Neuronal stem cell (in vitro differentiated cells): ENCODE measurements at places on chromosomes 16 and 17.

DNA sequence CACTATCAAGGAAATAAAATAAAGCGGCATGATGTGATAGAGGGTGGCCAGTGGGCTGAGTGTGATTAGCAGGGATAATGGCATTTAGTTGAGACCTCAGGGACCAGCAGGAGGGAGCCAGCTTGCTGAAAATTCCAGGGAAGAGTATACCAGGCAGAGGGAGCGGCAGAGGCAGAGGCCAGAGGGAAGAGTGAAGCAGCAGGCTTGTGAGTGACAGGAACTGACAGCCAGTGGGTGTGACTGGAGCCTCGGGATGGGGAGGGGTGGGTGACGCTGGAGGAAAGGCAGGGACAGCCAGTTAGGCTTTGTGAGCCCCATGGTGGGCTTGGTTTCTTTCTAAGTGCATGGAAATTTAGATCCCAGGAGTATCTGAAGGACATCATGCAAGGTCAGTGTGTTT, 209.7 kb upstream of the CACNG3 start:
- H3K27ac ChIP-seq, result no peak overlapping the region
- no peak overlapping the region for H3K4me3 ChIP-seq
- H3K27me3 ChIP-seq, result no peaks in the 10 kb centered on the region
- H3K36me3 ChIP-seq, result no peaks in the 10 kb centered on the region
- no peaks in the 10 kb centered on the region for H3K4me1 ChIP-seq

GRCh38 chr16:66399930-66400329, 27.2 kb upstream of the BEAN1 start:
- no peak overlapping the region for H3K27ac ChIP-seq
- no peaks in the 10 kb centered on the region for H3K36me3 ChIP-seq
- no peak for DNase-seq
- peaks cover 5% of the 10 kb centered on the region for H3K4me1 ChIP-seq
- no peaks in the 10 kb centered on the region for H3K27me3 ChIP-seq

DNA sequence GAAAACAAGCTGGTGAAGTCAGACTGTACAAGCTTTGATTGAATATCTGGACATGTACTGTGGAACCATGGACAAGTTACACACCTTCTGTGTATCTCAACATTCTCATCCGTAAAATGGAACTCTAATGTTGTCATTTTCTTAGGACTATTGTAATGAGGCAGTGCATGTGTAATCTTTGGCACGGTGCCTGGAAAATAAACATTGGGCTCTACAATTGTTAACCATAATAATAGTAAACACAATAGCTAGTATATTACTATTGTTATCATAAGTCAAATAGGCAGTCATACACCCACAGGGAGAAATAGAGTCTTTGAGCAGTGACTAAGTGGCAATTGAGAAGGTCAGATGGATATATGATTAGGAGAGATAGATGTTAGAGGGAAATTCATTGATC, 39.8 kb upstream of the ANKFN1 start:
- no peaks in the 10 kb centered on the region for H3K27me3 ChIP-seq
- H3K27ac ChIP-seq, result no peak overlapping the region
- no peak overlapping the region for H3K4me3 ChIP-seq

DNA sequence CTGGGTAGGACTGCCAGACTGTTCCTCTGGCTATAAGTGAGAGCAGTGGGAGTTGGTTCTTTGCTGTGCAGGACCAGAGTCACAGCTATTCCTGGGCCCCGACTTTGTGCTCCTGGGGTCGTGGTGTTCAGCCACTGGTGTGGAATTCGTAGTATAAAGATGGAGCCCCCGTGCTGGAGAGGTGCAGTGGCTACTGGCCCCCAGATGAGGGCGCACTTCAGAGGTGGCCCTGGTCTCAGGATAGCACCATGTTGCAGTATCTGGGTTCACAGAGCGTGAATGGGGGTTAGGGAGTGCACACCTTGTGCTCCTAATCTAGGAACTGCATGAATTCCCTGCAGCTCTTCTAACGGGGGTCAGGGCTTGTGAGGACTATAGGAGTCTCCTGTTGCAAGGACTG, 21.1 kb downstream of the TANC2 start:
- no peak for DNase-seq
- no peak overlapping the region for H3K4me3 ChIP-seq
- H3K27me3 ChIP-seq, result no peaks in the 10 kb centered on the region
- H3K4me1 ChIP-seq, result no peaks in the 10 kb centered on the region
- H3K27ac ChIP-seq, result no peak overlapping the region

GRCh38 chr16:21727344-21727743, 63.6 kb downstream of the OTOA start:
- H3K27me3 ChIP-seq, result no peaks in the 10 kb centered on the region
- no peak overlapping the region for H3K27ac ChIP-seq
- H3K36me3 ChIP-seq, result no peaks in the 10 kb centered on the region
- H3K4me1 ChIP-seq, result no peaks in the 10 kb centered on the region

- peaks cover 41% of the 10 kb centered on the region for H3K27me3 ChIP-seq
- H3K27ac ChIP-seq, result no peak overlapping the region
- peaks cover 34% of the 10 kb centered on the region for H3K4me1 ChIP-seq
- H3K4me3 ChIP-seq, result no peak overlapping the region
Measured at GRCh38 chr17:79841369-79842135, 2.3 kb upstream of the CBX4 start.

DNA sequence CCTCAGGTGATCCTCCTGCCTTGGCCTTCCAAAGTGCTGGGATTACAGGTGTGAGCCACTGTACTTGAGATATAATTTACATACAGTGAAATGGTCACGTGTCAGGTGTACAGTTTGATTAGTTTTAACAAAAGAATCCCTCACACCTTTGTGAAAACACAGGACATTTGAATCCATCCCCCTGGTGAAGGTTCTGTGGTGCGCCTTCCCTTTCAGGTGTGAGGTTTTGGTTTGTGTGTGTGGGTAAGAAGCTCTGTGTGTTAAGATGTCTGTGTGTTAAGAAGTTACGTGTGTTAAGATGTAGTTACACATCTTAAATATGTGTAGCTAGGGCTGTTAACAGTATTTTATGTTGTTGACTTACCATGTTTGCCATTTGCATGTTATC, 4.4 kb downstream of the SEC14L1 start:
- H3K27ac ChIP-seq, result no peak overlapping the region
- H3K4me1 ChIP-seq, result peaks cover 18% of the 10 kb centered on the region
- no peaks in the 10 kb centered on the region for H3K27me3 ChIP-seq
- peaks cover 78% of the 10 kb centered on the region for H3K36me3 ChIP-seq
- no peak for DNase-seq

DNA sequence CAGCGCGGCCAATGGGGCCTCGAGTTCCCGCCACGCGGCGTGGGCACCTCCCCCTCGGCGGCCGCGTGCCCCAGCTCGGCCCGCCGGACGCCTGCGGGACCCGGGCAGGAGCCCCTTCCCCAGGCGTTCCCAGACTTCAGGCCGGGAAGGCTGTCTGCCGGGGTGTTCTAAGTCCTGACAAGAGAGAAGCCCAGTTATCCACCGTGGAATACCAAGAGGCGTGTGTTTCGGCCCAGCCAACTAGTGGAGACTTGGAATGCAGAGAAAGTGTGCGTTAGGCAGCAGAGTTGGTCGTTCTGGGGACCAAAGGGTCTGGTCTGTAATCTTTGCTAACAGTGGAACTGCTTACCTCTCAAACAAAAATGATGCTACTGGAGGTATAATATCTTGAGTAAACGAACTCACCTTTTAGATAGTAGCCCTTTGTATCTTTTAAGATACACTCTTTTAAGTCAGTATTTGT, 251 bp upstream of the HSF5 start:
- no peaks in the 10 kb centered on the region for H3K4me1 ChIP-seq
- H3K36me3 ChIP-seq, result peaks cover 28% of the 10 kb centered on the region
- H3K27me3 ChIP-seq, result no peaks in the 10 kb centered on the region
- no peak overlapping the region for H3K4me3 ChIP-seq
- H3K27ac ChIP-seq, result no peak overlapping the region

- H3K36me3 ChIP-seq, result no peaks in the 10 kb centered on the region
- DNase-seq, result no peak
- H3K4me1 ChIP-seq, result no peaks in the 10 kb centered on the region
Measured at GRCh38 chr16:20363191-20363590, 10.7 kb upstream of the UMOD start.

GRCh38 chr17:11644265-11645212, 46.3 kb downstream of the DNAH9 start:
- H3K4me3 ChIP-seq, result no peak overlapping the region
- H3K4me1 ChIP-seq, result no peaks in the 10 kb centered on the region
- no peaks in the 10 kb centered on the region for H3K27me3 ChIP-seq
- H3K36me3 ChIP-seq, result no peaks in the 10 kb centered on the region
- H3K27ac ChIP-seq, result no peak overlapping the region
- peak; percentile 67 for DNase-seq

- no peak for DNase-seq
- no peak overlapping the region for H3K4me3 ChIP-seq
- no peaks in the 10 kb centered on the region for H3K27me3 ChIP-seq
- H3K4me1 ChIP-seq, result no peaks in the 10 kb centered on the region
- peaks cover 28% of the 10 kb centered on the region for H3K36me3 ChIP-seq
- H3K27ac ChIP-seq, result no peak overlapping the region
Measured at GRCh38 chr17:45284176-45285140, 22.6 kb upstream of the SPATA32 start.

GRCh38 chr17:48051706-48052486, 3.7 kb downstream of the NFE2L1 start:
- no peaks in the 10 kb centered on the region for H3K27me3 ChIP-seq
- no peak for DNase-seq
- peaks cover 65% of the 10 kb centered on the region for H3K36me3 ChIP-seq
- H3K4me1 ChIP-seq, result peaks cover 51% of the 10 kb centered on the region
- no peak overlapping the region for H3K27ac ChIP-seq
